D341Med (cell line): ENCODE measurements at places on chromosomes 13 and 19.
A peak's percentile ranks its signal among the peaks of the same experiment; 100 is the strongest.

- no peak for DNase-seq
Measured at GRCh38 chr19:35692010-35692409, 12.3 kb upstream of the ZBTB32 start.

DNA sequence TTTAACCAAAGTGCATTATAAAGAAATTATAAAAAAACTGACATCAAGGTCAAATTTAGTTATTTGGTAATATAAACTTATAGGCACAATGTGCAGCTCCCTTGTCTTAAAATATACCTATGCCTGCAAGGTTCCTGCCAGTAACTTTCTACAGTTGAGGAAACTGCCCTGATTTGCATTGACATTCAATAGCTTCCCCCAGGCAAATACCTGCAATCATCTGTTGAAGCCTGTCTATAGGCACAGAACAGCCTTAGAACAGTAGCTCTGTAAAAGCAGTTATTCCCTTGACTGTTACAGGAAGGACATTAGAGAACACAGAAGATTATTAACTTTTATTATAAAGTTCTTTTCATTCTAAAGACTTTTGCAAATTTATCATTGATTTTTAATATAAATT, 1239.5 kb downstream of the PCDH9 start:
- no peak for DNase-seq

GRCh38 chr19:50658441-50659317, 9.4 kb downstream of the C19orf81 start:
- DNase-seq: peak; percentile 89

DNA sequence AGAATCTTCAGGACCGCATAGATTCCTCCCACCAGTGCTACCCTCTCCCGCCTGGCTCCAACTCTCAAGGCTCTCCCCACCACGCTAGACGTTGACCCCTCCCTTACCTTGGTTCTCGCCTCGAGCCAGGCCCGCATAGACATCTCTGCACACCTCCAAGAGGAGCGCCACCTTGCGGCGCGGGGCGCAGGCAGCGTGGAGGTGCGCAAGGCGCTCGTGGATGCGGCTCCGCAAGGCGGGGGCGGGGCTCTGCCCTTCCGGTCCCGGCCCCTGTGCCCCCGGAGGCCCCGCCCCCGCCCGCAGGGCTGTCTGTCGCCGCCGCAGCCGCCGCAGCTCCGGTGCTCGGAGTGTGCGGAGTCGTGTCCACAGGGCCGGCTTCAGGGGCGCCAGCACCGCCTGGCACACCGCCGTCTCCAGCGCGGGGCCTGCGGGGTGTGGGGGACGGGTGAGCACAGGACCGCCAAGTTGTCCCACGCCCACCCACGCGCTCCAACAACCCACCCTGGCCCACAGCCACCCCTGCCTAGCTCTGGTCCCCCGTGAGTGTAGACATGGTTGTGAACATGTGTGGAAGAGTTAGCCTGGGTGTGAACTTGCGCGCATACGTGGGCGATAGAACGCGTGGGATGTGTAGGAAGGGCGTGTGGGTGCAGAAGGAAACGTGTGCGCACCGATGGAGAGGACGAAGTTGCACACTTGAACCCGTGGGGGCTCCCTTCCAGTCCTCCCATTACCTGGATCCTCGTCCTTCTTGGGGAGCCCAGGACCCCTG, 8.1 kb downstream of the RINL start:
- peak; percentile 92 for DNase-seq

- DNase-seq: no peak
Measured at GRCh38 chr13:75666646-75667351, 30.7 kb downstream of the LMO7 start.

GRCh38 chr13:113820813-113821651, 42.8 kb downstream of the GAS6 start:
- no peak for DNase-seq

- no peak for DNase-seq
Measured at GRCh38 chr19:38662537-38663155, 15.2 kb downstream of the ACTN4 start.
